Mammary epithelial cell (primary cell): ENCODE measurements at places on chromosomes 4 and X.

GRCh38 chr4:2962614-2963174, 512 bp downstream of the NOP14 start:
- DNase-seq: no peak

DNA sequence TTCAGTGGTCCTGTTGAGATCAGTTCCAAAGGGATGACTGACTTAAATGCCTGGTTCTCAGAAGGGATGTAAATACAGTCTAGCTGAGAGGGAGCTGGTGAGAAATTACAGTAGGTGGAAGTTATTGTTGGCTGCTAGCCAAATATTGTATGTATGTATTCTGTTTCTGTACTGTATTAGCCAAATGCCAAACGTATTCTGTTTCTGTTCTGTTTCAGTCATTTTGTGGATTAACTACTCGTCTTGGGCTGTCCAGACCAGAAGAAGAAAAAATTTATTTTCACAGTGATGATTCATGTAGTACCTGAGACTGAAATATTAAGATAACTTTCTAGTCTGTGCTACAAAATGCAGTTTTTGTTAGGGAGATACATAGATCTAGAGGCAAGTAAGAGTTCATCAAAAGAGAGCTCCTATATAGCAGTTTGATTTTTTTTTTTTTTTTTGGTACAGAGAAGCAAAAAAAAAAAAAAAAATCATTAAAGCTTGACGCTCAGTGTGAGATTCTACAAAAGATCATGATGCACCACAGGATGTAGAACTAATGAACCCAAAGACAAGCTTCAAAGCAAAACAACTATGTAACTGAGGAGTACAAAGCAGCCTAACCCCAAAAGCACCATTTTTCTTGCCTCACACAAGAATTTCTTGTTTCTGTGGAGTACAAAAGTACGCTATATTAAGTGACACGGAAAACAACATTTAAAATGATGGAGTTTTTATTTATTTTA, 54.8 kb downstream of the CASP6 start:
- no peak for DNase-seq

DNA sequence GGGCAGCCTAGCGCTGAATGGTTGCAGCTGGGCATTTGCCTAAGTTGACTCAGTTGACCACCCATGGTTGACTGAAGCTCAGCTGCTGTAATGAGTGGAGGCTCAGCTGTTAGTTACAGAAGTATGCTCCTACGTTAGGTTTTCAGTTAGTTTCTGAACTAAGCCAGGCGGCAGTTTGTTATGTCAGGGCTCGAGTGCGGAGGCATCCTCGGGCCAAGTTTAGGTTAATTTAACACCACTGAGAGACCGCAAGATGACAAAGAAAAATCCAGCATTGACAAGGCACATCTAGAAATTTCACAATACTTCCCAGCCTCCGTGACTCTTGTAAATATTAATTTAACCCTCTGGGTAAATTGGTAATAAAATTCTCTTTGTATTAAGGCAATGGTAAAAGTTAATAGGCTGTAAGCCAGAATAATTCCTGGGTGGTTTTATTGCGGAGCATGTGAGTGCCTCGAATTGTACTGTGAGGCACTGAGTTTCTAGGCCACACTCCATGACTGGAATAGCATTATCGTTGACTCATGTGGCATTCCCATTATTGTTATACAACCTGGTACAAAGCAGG, 33.1 kb upstream of the CDKN2AIP start:
- peak; percentile 61 for DNase-seq

- no peak for DNase-seq
Observed at GRCh38 chr4:8708401-8709021, 115.9 kb downstream of the CPZ start.

DNA sequence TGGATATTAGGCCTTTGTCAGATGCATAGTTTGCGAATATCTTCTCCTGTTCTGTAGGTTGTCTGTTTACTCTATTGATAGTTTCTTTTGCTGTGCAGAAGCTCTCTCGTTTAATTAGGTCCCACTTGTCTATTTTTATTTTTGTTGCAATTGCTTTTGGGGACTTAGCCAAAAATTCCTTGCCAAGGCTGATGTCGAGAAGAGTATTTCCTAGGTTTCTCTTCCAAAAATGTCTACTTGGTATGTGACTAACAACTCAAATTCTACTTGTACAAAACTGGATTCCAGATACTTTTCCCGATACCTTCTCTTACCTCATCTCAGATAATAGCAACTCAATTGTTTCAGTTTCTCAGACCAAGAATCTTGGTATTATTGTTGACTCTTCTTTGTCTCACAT, 142.4 kb upstream of the GLRA2 start:
- DNase-seq: no peak

DNA sequence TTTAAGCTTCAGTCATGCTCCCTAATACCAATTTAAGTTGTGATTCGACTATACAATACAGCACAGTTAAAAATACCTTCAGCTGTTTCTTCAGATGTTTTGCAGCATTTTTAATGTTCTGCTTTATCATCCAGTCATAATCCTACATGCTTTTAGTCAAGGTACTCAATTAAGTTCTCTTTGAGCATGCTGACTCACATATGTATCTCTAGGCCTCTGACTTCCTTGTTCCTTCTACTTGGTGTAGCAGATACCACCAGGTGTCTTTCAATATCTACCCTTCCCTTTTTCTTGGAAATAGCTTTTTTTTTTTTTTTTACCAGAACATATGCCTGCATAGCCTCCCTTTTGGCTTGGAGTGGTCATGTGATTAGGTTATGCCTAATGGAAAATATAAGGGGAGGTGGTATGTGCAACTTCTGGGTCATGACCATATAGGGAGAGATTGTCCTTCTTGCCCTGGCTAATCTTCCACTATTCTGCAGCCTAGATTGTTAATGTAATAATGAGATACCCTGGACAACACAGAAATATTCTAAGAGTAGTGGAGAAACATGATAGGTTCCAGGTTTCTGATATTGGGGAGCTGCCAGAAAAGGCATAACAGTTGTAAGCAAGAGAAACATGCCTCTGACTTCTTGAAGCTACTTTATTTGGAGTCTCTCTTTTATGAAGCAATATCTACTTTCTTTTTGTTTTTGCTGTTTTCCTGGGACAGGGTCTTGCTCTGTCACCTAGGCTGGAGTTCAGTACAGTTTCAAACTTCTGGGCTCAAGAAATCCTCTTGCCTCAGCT, 737.2 kb upstream of the SLIT2 start:
- no peak for DNase-seq

DNA sequence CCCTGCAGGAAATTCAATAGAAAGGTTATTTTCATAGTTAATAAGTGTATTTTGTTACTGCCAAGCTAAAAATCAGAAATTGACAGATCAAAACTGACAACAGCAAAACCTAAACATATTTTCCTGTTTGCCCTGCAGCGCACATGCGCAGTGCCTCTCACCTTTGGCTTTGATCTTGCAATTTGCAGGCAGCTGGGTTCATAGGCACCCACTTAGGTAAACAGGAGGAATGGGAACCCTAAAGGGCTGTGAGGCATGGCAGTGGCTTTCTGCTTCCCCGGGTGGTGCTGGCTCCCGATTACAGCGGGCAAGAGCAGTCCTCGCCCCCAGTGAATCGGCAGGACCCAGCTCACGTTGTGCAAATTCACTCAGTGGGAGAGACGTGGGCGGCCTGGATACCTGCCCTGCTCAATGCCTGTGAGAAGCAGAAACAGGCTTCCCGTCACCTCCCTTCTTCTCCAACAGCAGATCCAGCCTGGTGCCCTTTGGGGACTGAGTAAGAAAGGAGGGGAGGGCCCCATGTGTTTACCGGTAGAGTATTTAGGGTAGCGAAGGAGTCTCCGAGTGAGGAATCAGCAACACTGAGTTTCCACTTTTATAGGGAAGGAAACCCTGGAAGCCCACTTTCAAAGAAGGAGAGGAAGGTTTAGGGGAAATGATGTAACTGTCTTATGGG, 25.7 kb downstream of the CCKAR start:
- DNase-seq: no peak

GRCh38 chr4:102174719-102175189, 170.5 kb downstream of the SLC39A8 start:
- DNase-seq: peak; percentile 61

DNA sequence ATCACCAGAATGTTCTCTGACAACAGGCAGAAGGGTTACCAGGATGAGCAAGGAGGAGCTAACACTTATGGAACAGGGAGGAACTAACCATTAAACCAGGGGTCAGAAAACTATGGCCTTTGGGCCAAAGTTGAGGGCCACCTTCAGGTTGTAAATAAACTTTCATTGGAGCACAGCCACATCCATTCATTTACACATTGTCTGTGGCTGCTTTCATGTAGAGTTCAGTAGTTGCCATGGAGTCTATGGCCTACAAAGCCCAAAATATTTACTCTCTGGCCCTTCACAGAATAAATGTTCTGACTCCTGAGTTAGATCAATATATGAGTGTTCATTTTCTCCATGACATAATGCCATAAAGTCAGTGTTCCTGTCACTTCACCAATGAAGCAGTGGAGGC, 13.2 kb upstream of the HCCS start:
- DNase-seq: no peak

DNA sequence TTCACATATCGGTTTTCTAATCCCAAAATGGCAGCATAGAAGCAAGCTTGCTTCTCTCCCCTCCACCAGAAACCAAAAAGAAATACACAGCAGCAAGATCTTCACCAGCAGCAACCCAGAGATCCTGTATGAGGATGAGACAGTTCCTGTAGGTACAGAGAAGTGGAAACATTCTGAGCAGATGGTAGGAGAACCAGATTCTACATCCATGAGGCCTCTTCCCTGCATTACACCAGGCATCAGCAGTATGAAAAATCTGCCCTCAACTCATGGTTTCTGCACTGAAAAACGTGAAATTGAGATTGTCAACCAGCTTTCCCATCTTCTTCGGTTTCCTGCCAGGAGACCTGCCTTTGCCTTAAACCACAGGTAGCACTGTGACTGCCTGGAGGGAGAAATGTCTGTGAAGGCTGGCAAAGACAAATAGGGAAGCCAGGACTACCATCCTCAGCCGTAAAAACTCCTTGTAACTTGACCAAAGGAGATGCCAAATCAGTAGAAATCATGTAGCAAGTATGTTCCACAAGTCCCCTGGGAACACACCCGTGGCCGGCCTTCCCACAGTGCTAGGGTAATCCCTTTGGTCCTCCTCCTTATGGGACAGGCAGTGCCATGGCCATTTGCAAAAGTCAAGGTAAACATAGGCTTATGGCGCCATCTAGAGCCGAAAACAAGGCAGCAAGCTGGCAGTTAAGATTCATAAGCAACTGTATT, 24.0 kb upstream of the MTHFD2L start:
- DNase-seq: peak; percentile 76

DNA sequence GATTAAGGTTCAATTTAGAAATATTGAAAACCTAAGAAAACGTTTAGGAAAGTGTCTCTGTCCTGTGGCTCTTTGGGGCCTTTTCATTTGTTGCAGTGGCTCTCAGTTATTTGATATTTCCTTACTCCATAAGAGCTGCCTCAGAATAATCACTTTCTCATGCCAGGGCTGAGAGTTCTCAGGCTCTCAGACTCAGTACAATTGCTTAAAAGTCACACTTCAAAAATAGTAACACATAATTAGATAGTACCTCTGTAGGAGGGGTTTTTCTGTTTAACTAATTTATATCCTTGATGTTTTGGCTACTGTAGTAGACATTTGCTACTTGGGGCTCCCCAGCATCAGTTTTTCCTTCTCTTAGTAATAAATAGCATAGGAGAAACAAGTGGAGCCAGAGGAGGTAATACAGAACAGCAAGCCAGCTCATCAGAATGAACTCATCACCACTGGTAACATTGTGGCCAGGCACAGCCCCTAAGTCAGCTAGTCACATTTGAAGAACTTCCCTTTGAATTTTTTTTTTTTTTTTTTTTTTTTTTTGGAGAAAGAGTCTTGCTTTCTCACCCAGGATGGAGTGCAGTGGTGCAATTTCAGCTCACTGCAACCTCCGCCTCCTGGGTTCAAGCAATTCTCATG, 8.0 kb upstream of the HNRNPD start:
- no peak for DNase-seq

- no peak for DNase-seq
Observed at GRCh38 chr4:187504974-187505797, 490.4 kb upstream of the ZFP42 start.

DNA sequence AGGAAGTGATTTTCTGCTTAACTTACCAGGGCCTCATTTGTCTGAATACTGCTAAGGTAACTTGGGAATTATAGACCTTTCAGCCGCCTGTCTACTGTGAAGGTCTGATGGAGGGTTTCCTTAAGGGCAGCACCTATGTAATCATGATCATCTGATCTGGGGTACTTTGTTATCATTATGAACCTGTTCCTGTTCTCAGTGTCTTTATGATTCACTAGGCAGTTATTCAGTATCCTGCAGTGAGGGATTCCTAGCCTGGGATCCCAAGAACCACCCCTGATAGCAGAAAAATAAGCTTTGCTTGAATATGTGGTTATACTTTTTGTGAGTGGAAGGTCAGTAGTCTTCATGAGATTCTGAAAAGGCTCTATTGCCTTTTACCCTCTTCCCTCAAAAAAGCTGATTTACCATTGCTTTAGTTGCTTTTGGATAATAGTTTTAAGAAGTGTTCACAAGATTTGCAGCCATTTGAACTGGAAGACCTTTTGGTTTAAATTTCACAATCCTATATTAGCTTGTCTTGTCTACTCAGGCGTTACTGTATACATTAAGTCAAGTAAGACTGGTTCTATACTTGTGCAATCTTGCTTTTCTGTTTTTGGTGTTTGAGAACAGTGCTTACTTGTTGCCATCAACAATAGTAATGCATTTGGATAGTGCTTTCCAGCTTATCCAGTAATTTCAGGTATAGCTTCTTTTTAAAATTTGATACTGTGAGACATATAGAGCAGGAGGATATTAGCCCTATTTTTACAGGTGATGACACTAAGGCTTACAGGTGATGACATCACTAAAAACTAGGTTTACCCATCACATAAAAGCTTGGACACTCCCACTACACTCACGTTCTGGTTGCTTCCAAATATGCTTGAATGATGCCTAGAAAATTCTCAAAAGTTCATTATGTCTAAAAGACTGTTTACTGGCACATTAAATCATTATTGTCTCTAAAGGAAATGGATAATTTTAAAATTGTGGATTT, 60.0 kb downstream of the FHIP1A start:
- DNase-seq: peak; percentile 57

GRCh38 chrX:37380924-37381323, 31.8 kb downstream of the PRRG1 start:
- DNase-seq: peak; percentile 77

DNA sequence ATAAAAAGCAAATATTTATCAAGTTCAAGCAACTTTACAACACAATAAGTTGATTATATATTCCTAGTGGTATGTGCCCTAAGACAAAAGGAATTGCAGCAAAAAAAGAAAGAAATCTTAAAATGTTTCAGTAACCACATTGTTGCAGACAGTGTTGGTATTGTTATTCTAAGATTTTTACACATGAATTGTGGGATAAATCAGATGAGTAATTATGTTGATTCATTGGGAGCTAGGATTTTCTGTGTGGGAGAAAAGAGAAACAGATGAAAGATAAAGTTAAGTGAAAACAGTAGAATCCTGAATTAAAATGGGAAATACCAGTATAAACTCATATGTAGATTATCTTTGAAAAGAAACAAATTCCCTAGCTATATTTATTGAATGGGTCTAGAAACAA, 362.4 kb downstream of the PPP3CA start:
- peak; percentile 81 for DNase-seq

GRCh38 chr4:109276482-109277095, 25.9 kb downstream of the COL25A1 start:
- DNase-seq: no peak
